ENCODE measurements at places on chromosomes 5 and 9.

- no peak for DNase-seq
Measured at GRCh38 chr5:73908395-73908794, 282.4 kb downstream of the ARHGEF28 start.

GRCh38 chr5:68411161-68411560 is 195.6 kb downstream of the PIK3R1 start:
- no peak for DNase-seq

DNA sequence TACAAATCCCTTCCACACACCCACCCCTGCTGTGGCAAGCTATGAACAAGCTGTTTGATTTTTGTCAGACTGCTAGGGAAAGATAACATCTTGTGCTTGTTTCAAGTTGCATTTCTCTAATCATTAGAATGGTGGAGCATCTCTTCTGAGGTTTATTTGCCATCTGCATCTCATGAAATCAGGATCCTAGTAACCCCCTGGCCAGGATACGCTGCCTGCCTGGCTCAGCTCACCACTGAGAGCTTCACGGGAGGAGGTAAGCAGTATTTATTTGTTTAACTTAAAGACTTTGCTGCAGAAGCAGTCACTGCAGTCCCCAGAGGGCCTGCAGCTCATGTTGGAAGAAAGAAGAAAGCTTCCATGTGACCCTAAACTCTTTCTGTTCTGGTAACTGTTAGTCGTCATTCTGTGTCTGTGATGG is 83.3 kb upstream of the CXCL14 start:
- DNase-seq: no peak

GRCh38 chr5:154271936-154272514 is 81.5 kb downstream of the GALNT10 start:
- DNase-seq: no peak

DNA sequence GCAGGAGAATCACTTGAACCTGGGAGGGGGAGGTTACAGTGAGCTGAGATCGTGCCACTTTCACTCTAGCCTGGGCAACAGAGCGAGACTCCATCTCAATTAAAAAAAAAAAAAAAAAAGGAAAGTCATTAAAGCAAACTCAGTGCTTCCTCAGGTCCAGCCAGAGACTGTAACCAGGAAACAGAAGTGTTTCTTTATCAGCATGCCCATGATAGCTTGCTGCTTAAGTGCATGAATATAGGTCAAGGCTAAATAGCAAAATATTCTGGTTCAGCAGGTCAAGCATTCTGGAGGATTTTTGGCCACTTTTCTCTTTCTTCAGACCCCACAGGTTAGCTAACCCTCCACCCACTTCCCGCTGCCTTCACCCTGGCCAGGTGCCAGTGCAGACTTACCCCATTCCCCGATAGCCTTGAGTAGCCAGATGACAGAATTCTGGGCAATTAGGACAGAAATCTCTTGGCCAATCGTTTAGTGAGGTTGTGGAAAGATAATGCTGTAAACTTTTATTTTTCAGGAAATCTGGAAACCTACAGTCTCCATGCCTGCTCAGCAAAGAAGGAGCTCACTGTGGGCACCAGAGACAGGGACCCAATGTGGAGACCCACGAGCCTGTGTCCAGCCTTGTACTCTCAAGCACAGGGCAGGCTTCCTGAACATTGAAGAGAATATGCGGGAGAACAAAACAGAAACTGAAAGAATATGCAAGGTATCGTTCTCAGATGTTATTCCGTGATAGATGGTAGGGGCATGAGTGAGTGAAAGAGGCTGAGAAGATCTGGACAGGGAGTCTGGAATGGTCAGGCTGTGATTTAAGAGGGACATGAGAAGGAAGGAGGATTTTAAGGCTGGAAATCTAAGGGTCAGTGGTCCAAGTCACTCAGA is 4.2 kb upstream of the UGT3A2 start:
- no peak for DNase-seq

DNA sequence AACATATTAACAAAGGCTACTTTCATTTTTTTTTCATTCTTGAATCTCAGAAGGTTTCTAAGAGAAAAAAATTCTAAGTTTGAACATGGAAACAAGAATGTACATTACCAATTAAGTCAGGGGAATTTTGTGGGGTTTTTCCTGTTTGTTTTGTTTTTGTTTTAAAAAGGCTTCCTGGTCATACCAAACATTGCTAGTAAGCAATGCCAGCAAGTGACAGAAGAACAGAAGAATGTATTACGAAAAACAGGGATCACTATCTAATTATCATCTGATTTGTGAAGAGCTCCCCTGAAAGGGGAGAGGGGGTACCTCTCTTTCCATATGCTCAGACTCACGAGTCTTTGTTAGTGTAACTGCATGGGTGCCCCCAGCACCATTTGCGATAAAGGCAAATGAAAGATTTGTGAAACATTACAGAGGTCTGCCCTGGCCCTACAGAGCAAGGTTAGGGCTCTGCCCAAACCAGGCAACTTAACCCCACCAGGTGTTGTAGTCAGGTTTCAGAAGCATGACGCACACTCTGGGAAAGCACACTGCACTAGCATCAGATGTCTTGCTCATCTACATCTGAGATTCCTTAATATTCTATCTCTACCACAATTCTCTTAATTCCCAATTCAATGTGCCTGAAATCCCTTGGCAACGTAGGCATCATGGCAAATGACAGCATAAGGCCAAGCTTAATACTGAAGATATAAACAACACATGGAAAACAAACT is 268.2 kb downstream of the MLLT3 start:
- no peak for DNase-seq

DNA sequence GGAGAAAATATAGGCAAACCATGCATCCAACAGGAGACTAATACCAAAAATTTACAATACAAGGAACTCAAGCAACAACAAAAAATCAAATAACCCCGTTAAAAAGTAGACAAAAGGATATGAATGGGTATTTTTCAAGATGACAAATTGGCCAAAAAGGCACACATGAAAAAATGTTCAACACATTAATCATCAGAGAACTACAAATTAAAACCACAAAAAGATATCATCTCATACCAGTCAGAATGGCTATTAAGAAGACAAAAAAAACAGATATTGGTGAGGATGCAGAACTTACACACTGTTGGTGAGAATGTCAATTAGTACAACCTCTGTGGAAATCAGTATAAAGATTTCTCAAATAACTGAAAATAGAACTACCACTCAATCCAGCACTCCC is 35.0 kb downstream of the TEX10 start:
- no peak for DNase-seq

DNA sequence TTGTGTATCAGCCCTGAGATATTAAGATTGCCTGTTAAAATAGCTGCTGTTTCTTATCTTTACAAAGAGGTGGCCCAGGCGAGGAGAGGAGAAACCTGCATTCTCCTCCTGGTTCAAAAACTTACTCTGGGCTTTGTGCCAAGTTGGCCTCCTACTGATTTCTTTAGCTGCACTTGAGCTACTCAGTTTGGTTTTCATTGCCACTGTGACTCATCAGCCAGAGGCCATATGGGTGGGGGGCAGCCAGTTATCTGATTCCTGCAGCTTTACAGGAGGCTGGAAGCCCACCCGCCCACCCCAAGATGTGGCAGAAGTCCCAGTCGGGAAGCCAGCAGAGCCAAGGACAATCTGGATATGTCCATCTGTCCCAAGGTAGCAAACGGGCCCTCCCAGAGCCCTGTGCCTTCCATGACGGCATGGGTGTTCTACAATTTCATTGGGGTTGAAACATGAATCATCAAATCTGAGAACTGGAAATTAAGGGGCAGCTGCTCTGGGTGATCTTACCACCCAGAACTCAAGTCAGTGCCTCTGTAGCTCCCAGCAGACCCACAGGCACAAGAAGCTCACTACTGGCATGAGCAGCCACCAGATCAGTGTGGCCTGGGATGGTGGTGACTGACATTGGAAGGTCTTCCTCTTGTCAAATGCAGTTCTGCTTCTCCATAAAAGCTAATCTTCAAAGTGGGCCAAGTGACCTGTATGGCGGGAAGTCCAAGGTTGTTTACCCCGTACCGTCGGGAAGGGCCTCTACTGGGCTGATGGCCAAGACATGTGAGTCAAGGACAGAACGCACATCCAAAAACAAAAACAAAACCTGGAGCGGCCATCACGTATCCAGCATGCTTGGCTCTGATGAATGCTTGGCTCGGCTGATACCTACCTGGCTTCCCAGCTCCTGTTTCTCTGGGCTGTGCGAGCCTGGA is 15.6 kb downstream of the FCN2 start:
- DNase-seq: no peak

DNA sequence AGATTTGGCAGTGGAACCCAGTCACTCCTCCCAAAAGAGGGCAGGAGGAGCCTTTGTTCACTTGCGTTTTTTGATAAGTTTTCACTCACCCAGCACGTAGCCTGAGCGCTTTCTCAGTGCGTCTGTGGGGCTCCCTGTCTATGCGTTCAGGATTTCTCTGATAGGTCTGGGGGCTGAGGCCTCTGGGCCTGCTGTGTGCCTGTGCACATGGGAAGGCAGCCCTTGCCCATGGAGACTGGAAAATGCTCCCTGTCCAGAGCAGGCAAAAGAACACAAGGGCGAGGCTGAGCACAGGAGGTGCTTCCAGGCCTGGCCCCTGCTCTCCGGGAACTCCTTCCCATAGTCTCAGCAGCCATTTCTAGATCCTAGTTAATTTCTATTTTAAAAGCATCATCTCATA is 249.9 kb downstream of the FSTL4 start:
- no peak for DNase-seq

GRCh38 chr5:97418462-97418861 is 235.4 kb upstream of the RIOK2 start:
- DNase-seq: no peak

GRCh38 chr5:169606279-169606678 is 22.7 kb downstream of the SPDL1 start:
- no peak for DNase-seq

DNA sequence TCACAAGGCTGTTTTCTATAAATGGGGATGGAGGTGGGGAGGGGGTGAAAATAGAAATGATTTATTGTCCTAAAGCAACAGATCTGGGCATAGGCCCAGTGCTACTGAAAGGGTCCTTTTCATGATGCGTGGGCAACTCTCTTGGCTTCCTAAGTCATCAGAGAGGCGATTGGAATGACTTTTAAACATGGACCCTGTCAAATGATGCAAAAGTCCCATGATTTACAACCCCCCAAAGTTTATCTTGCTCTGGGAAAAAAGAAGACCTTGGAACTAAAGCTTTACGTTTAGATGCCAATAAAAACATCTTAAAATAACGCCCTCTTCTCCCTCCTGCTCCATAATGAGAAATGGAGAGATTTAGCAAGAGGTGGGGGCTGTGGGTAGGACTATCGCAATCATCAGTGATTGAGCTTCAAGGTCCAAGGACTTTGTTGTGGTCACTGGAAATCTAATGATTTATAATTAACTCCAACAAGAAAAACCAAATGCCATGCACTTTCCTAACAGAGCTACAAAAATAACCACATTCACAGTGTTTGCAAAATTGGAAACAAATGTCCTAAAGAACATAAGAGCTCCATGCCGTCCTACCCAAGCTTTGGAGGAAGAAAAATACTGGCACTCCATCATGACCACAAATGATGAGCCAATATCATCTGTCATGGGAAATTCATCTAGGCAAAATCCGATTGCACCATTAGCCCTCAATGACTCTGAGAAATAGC is 167.5 kb upstream of the CLINT1 start:
- no peak for DNase-seq

DNA sequence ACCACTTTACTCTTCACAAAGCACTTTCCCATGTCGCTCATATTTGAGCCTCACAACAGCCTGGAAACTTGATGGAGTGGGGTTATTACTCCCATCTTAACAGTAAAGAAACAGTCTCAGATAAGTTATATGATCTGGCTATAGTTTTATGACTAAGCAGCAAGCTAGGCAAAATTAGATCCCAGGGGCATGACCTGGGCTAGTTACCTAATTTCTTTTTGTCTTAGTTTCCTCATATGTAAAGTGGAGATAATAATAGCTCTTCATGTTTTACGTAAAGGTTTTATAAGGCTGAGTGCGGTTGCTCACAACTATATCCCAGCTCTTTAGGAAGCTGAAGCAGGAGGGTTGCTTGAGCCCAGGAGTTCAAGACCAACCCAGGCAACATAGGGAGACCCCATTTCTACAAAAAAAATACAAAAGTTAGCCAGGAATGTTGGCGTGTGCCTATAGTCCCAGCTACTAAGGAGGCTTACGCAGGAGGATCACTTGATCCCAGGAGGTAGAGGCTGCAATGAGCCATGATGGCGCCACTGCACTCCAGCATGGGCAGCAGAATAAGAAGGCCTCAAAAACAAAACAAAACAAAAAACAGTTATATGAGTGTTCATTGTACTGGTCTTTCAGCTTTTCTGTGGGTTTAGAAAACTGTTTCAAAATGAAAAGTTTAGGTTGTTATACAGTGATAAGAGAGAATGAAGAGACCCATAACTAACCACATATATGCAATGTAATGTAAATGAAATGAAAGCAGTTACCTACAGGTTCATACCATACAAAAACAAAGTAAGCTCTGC is 6.5 kb upstream of the PLIN2 start:
- no peak for DNase-seq

GRCh38 chr5:169273881-169274280 is 27.1 kb downstream of the SLIT3 start:
- no peak for DNase-seq

GRCh38 chr5:77312413-77312812 is 101.9 kb downstream of the PDE8B start:
- no peak for DNase-seq

DNA sequence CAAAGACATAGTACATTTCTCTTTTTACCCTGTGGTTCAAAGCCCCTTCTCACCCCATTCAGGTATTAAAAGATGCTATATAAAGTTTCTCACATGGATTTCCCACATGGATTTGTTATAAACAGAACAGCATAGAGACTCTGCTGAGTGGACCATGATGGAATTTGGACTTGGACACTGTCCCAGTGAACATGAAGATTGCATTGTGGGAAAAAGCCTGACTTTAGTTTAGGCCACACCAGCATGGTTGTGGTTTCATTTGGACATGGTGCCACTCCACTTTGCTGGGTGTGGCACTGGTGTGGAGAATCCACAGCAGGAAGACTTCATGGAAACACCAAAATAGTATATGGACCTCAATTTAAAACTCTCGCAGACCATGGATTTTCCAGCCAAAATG is 124.6 kb downstream of the ARHGAP26 start:
- no peak for DNase-seq

- no peak for DNase-seq
Measured at GRCh38 chr9:109451311-109452025, 46.6 kb downstream of the PTPN3 start.

DNA sequence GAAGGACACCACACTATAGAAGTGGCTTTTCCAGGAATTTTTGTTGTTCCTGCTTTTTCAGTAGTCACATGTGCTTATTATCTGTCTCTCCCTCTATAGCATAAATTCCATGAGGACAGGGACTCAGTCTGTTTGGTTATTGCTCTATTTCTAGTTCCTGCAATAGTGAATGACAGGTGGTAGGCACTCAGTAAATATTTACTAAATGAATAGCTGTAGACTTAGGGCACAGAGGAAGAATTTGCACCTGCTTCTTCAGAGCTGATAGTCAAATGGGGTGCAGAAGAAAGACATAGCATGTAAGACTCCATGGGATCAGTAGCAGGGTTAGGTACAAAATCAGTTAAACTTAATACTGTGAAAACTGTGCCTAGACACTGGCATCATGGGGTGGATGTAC is 580.2 kb downstream of the CCDC171 start:
- DNase-seq: no peak

GRCh38 chr5:56459394-56460194 is 226.5 kb upstream of the ANKRD55 start:
- DNase-seq: no peak

Measured in C1 segment of cervical spinal cord (tissue), 14 donors.